ENCODE measurements at places on chromosomes 13 and 19.

- no peak for DNase-seq
Measured at GRCh38 chr19:16394111-16394510, 69.5 kb downstream of the KLF2 start.

GRCh38 chr13:37627428-37627827 is 28.9 kb upstream of the POSTN start:
- DNase-seq = no peak

DNA sequence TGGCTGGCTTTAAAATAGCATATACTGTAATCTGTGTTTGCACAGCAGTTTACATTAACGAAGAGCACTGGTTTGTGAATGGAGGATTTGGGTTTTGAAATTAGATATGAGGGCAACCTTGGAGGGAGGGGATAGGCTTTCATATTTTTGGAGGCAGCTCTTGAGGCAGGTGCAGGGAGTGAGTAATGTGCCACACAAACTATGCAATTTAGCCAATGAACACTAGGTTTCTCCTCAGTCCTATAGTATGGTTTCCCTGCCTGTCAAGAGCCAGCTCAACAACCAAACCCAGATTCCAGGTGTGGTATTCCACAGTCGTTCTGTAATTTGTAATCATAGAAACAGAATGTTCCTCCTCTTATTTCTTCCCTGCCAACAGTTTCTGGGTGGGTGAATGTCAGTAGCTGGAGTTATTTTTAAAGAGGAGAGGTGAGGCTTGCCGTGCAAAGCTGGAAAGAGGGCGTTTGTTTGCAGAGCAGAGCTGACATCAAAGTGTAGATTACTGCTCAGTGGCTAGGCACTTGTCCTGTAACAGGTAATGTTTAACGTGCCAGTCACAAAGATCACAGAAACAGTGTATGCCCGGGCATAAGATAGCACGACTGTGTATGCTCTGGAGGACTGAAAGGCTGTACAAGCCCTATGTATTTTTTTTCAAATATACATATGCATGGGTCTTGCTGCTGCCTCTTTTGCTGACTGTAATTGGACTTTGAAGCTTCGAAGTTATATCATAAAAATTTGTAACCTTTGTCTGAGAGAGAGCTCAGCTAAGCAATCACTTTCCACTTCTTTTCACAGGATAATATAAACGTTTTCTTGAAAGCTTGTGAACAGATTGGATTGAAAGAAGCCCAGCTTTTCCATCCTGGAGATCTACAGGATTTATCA is 124.2 kb downstream of the LMO7 start:
- DNase-seq = peak; percentile 54

GRCh38 chr19:50780753-50781435 is 9.3 kb upstream of the ACP4 start:
- DNase-seq = no peak

DNA sequence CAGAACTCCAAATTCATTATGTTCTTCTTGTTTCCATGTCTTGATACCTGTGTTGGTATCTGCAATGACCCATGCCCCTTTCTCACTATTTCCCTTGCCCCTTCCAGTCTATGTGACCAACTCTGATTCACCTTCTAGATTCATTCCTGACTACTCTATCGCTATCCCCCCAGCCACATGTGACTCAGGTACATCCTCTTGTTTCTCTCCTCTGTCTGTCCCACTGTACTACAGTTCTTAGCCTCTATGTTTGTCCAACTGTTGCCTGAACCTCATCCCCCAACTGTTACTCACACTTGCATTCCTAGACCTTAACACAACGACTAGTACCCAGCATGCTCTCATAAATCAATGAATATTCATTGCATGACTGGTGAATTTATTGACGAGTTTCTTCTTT is 10.0 kb upstream of the FLT3 start:
- no peak for DNase-seq

DNA sequence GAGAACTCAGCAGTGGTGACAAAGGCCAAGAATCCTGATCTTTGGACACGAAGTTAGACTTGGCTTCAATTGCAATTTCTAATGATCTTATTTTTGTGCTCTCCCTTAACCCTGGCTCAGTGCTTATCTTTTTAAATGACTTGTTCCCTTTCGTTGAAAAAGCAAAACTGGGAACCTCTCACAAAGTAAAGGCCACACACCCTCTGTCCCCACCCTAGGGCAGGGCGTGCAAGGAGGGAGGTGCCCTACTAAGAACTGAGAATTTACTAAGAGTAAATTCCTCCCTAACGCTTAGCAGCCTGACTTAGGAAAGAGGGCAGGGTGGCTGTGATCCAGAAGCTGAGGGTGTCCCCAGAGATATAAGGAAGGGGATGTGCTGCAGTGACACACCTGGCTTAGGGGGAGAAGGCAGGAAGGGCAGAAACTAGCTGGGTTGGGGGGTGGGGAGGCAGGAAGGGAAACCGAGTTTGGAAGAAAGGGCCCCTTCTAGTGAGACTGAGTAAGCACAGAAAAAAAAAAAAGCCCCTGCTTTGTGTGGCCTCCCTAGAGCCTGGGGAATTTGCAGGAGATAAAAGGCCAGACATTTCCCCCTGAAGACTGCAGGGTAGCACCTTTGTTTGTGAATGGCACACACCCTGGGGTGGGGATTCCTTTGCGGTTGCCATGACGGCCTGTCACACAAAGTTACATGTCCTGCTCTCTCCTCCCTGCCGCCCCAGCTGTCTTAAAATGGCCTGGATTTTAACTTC is 435.1 kb downstream of the EFNB2 start:
- no peak for DNase-seq

DNA sequence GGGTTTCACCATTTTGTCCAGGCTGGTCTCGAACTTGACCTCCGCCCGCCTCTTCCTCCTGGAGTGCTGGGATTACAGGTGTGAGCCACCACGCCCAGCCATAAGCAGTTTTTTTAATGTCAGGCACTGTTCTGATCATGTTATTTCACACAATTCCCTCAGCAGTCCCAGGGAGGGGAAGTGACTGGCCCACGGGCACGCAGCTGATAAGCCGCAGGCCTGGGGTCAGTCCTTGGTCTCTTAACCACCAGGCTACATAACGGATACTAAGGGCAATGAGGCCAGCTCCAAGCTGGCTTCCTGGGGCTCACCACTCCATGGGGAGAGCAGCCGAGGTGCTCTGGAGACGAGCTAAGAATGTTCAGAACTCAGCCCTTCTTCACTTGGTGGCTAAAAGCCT is 13.5 kb downstream of the BRSK1 start:
- no peak for DNase-seq

GRCh38 chr13:60590800-60591747 is 194.1 kb downstream of the TDRD3 start:
- DNase-seq = no peak

- no peak for DNase-seq
Measured at GRCh38 chr13:91079176-91079575, 268.3 kb upstream of the MIR17HG start.

- DNase-seq = no peak
Measured at GRCh38 chr19:17861542-17862402, 2.1 kb downstream of the RPL18A start.

Data from liver (tissue), 10 donors.